Inflammatory macrophage (primary cell): ENCODE measurements at places on chromosomes 16 and 17.
A peak's percentile ranks its signal among the peaks of the same experiment; 100 is the strongest.

- DNase-seq = no peak
Observed at GRCh38 chr17:72683506-72684404, 408.7 kb downstream of the SLC39A11 start.

DNA sequence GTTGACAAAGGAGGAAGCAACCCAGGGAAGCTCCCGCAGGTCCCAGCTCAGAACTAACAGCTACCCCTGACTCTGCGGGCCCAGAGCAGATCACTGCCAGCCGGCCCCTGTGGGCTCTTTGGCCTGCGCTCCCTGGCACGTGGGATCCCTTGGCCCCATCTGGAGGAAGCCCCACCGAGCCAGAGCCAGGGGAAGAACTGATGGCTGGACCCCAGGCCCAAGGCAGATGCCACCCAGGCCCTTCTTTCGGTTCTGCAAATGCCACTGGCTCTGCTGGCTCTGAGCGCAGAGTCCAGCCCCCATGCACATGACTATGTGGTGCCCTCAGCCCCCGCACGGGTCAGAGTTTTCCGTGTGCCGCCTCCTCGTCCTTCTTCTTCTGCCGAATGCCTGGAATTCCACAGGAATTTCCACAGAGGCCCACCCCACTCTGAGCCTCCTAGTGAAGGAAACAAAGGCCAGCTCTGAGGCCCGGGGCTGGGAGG lies 35.8 kb upstream of the SNN start:
- DNase-seq = peak; percentile 79

DNA sequence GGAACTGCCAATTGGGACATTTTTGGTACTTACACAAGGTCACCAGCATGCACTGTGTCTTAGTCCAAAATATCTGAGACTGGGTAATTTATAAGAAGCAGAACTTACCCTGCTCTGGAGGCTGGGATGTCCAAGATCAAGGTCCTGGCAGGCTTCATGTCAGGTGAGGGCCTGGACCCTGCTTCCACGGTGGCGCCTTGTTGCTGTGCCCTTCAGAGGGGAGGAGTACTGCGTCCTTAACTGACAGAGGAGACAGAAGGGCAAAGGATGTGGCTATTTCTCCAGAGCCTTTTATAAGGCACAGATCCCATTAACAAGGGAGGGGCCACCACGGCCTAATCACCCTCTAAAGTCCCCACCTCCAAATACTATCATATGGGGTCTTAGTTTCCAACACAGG lies 178.9 kb downstream of the C16orf95 start:
- no peak for DNase-seq

GRCh38 chr16:49748322-49748721 lies 107.6 kb downstream of the ZNF423 start:
- DNase-seq = no peak

GRCh38 chr16:240559-240958 lies 5.9 kb downstream of the FAM234A start:
- no peak for DNase-seq

- DNase-seq = peak; percentile 100
Observed at GRCh38 chr16:2682209-2683021, at the start of gene KCTD5. Gene KCTD5, plus strand, starts transcription at chr16:2682523. Its CDS starts 26 bp downstream, at chr16:2682549.

GRCh38 chr16:85090181-85090580 lies 22.1 kb downstream of the CIBAR2 start:
- no peak for DNase-seq

DNA sequence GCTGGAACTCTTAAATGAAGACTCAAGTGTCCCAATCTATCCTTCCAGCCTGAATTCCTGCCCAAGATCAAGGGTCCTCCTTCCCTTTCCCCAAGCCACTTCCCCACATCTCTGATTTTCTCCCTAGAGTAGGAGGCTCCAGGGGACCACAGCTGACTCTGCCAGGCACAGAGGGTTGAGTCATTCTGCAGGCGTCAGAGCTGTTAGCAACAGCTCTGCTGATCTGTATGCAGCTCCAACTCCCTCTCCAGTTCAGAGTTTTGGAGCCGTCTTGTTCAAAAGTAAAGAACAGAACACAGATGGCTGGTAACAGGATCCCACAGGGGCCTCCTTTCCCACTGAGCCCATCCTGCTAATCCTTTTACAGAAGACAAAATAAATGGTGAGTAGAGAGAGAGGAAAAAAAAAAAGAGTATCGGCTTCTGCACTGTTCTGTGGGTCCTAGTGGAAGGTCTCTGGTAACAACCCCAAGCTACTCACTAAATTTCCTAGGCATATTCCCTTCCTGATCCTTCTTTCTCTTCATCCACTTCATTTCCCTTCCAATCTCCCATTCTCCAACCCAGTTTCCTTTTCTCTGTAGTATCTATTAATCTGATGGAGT lies 13.4 kb upstream of the TAOK1 start:
- peak; percentile 58 for DNase-seq

DNA sequence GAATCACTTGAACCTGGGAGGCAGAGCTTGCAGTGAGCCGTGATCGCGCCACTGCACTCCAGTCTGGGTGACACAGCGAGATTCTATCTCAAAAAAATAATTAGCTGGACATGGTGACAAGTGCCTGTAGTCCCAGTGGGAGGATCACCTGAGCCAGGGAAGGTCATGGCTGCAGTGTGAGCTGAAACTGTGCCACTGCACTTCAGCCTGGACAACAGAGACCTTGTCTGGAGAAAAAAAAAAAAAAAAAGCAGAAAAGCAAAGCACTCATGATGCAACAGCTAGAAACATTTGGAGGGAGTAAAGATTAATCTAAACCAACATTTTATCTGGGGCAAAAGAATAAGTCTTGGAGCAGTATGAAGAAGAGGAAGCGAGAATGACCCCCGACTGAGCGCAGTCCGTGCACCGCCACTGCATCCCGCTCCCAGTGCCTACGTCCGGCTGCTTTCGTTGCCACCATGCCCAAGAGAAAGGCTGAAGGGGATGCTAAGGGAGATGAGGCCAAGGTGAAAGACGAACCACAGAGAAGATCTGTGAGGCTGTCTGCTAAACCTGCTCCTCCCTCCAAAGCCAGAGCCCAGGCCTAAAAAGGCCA lies 8.2 kb downstream of the PRPSAP1 start:
- no peak for DNase-seq

DNA sequence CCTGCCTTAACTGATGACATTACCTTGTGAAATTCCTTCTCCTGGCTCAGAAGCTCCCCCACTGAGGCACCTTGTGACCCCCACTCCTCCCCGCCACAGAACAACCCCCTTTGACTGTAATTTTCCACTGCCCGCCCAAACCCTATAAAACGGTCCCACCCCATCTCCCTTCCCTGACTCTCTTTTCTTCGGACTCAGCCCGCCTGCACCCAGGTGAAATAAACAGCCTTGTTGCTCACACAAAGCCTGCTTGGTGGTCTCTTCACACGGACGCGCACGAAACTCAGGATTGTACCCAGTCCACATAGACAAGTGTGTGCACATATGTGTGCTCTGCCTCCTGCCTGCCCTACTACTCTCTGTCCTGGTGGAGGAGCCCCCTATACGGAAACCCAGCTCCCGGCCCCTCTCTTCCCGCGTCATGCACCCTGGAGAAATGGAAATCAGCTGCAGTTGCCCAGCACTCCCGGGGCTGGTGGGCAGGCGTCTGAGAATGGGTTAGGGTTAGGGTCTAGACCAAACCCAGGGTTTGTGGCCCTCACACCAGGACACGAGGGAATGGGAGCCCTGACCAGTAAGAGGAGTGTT lies 2.4 kb upstream of the RHBDF1 start:
- no peak for DNase-seq

DNA sequence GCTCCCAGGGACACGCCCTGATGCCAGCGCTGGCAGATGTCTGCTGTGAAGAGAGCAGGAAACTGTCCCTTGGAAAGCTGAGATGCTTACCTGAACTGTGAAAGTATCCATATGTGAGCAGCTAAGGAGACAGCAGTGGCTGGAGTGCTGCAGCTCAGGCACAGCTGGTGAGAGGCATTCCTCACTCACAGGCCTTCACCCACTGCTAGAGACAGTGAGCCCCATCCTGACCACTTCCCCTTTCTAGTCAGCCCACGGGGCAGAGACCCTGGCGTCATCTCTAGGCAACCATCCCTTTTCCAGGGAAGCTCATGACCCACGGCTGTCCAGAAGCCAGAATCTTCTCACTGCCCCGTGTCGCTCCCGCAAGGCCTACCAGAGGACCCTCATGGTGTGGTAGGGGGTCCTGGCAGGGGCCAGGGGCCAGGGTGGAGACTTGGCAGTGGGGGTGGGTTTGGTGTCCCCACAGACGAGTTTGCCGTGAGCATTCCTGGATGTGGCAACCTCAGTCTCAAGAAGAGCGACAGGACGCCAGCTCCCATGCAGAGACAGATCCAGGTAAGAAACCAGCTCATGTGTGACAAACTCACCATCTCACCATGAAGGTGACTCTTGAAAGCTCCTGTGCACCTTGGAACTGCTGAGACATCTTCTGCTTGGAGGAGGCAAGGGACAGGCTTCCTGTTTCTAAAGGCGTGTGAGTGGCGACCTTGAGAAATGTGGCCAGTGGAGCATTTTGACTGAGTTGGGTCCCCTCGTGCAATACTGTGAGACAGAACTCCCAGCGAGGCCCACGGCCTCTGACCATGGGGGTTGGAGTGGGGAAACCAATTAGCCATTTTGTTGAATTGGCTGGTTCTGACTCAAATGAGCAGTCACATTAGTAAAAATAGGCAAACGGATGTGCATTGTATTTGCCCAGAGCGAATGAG lies at the start of gene SCIMP:
TSS of gene SCIMP (minus strand) at position 216 of the 932 bp plus-strand sequence. CDS start at position 111, 105 bp downstream.
- DNase-seq = peak; percentile 96

DNA sequence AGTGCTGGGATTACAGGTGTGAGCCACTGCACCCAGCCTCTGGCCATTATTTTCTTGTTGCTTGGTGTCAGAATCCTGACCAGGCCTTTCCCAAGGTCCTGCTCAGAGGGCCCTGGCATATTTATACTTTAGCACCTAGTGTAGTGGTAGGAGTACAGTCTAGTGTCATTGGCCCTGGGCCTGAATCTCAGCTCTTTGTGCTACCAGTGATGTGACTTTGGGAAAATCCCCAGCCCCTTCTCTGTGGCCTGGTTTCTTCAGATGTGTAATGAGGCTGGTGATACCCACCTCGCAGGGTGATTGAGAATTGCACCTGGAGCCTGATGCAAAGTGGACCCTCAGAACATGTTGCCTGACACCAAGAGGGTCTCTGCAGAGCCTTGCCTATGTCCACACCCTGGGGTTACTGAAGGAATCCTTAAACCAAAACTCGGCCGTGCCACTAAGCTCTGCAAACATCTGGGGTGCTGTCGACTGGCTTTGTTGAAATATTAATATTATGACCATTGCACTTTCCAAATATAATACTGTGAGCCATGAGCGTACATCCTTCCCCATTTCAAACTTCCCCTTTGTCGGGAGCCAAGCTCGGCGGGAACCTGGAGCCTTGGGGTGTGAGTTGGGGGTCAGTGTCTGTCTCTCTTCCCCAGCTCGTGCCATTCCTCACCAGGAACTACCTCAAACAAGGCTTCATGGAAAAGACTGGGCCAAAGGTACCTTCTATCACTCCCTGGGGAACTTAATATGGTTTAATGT lies 18.0 kb upstream of the RNF135 start:
- DNase-seq = peak; percentile 88

- DNase-seq = no peak
Observed at GRCh38 chr16:4454623-4455022, 19.8 kb downstream of the NMRAL1 start.

DNA sequence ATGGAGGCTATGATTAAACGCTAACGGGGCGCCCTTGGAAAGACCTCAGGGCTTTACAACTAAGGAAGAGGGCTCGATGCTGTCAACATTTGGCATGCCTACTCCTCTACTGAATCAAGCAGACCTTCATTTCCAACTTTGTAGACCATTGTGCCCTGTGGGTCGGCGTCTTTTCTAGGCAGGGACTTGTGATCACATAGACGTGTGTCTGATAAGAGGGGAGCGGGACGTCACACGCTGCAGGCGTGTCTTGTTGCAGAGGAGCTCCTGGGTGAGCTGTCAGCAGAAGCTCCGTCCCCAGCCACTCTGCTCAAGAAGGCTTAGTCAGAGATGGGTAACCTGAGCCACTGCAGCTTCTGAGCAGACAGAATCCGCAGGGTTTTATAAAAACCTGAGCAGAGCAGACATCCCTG lies 2.8 kb downstream of the MAPK8IP3 start:
- no peak for DNase-seq

- DNase-seq = peak; percentile 4
Observed at GRCh38 chr17:60524463-60525327, 1.3 kb downstream of the APPBP2 start.

DNA sequence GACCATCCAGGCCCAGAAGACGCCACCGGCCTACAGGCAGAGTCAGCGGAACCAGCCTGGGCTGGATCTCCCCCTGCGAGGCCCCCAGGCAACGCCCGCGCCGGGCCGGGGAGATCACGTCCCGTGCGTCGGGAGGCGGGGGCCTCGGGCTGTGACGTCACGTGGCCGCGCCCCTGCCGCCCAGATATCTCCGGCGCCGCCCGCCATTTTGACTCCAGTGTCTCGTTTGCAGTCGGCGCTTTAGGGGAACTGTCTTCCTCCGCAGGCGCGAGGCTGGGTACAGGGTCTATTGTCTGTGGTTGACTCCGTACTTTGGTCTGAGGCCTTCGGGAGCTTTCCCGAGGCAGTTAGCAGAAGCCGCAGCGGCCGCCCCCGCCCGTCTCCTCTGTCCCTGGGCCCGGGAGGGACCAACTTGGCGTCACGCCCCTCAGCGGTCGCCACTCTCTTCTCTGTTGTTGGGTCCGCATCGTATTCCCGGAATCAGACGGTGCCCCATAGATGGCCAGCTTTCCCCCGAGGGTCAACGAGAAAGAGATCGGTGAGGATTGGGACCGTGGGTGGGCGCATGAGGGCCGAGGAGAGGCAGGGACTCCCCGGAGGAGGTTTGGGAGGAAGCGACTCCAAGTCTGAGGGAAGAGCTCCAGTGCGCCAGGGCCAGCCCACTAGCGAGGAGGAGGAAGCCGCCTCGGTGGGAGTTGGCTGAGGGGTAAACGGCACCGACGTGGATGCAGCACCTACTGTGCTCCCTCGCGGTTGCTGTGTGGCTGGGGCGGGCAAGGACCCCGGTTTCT lies at the start of gene WSB1:
TSS of gene WSB1 (plus strand) at position 217 of the 791 bp plus-strand sequence. CDS start at position 499, 282 bp downstream.
- DNase-seq = peak; percentile 95

DNA sequence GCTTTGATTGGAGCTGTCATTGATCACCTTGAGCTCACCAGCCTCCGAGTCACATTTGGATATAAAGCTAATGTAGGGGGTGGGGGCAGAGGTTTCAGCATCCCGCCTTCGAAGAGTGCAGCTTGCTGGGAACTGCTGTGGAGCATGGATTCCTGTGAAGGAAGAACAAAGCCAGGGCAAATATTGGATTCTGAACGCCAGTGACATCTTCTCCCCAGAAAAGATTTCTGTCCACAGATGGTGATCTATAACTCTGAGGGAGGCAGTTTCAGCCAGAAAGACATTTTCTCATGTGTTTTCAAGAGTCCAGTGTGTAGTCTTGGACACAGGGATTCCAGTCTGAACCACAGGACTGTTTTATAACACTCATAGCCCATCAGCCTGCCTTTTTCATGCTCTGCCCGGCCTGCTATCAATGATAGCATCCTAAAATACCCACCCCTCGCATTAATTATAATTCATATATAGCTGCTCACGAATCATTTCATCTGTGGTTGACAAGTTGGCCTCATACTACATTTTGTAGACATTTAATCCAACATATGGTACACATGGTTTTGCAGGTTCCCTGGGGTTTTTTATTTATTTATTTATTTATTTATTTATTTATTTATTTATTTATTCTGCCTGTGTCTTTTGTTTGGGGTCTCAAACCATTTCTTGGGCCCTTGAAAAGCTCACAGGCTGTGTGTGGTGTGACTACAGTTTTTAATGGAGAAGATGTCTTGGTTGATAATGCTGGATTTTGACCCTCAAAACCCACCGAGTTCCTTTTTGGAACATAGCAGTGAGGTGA lies 47.1 kb upstream of the SALL1 start:
- DNase-seq = no peak
